ENCODE measurements at places on chromosomes 2 and 18.

DNA sequence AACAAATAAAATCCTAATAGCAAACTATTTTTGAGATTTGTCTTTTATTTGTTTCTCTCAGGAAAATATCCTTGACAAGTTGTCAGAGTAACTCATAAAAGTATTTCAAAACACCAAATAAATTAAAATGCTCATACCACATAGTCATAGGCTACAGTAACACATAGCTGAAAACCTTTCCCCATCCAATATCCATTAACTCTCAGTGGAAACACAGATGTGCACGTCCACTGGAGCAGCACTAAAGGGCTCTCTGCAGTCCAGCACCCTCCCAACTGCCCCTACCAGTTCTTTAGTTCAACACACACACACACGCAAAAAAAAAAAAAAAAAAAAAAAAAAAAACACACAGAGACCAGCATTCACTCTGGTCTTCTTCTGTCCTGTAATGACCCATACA, 879 bp upstream of the XDH start:
- DNase-seq = no peak

- DNase-seq = no peak
Measured at GRCh38 chr2:106565599-106565998, 78.4 kb downstream of the CD8B2 start.

- DNase-seq = no peak
Measured at GRCh38 chr18:69326094-69326493, 74.6 kb upstream of the DOK6 start.

DNA sequence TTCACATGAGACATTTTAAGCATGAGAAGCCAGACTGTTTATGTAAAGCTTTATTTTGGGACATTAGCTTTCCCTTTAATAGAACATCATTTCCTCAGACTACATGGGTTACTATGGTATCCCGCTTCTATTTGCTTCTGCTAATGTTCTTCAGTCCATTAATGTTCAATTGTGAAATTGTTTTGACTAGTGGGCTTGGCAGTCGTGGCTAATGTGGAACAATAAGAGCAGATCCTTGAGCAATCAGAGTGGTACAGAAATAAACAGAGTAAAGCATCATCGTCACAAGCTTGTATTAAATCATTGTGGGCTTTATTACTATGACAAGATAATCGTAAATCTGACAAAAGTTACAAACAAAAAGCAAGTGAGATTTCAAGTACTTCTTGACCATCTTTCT, 60.2 kb downstream of the PDE1A start:
- DNase-seq = no peak

DNA sequence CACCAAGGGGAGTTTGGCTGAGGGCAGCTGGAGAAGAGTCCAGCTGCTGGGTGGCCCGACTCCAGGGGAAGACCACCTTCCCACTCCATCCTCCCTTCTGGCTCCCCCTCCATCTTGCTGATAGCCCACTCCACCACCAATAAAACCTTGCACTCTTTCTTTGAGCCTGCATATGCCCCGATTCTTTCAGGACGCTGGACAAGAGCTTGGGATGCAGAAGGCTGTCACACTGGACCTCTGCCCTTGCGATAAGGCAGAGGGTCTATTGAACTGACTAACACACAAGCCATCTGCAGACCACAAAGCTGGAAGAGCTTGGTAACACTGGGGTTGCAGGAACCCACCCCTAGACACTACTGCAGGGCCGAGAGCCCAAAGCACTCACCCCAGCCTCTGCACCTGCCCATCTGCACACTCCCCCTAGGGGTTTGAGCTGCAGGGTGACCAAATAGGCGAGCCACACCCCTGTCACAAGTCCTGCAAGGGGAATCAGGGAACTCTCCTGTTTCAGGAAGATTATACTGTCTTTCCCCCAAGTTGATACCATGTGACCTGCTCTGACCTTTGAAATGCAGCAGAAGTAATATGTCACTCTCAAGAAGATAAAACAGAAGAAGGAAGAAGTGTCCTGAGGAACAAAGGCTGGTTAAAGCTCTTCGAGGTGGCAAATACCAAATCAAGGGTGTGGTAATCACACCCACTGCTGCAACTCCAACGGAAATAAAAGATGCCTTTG, 70.5 kb downstream of the SMAD4 start:
- DNase-seq = no peak

DNA sequence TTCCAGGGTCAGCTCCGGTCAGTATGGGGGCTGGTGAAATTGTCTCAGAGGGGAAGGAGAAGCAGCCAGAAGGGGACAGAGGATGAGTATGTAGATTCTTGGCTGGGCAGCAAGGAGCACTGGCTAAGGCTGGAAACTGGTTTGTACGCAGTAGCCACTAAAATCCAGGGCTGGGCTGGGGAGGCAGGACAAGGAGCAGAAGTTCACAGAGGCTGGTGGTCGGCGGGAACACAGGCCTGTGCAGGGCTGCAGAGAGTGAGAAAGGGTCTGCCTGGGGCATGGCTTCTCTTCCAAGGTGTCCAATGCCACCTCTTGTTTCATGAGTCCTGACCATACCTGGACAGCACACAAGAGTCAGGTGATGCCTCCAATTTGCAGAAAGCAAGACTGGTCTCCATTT, 94.4 kb upstream of the HDAC4 start:
- no peak for DNase-seq

DNA sequence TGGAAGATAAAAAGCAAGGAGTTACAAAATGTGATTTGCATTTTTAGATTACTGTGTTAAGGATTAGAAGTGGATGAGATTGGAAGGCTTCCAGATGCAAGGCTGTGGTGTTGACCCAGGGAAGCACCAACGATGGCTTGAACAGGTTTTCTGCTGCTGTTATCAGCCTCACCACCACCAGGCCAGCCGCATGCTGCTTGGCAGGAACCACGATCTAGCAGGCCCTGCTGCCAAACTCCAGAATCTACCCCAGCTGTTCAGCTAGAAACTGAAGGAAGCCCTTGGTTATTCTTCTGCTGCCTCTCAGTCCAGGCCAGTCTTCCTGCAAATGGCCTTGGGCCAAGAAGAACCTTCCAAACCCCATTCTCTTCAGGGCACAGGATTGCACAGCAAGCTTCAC, 133.9 kb downstream of the MTCL1 start:
- DNase-seq = no peak

GRCh38 chr2:25131567-25132298, 36.6 kb downstream of the POMC start:
- peak; percentile 80 for DNase-seq

GRCh38 chr2:126399001-126399400, 257.0 kb upstream of the GYPC start:
- no peak for DNase-seq

GRCh38 chr2:19800796-19801195, 101.0 kb downstream of the TTC32 start:
- DNase-seq = no peak

DNA sequence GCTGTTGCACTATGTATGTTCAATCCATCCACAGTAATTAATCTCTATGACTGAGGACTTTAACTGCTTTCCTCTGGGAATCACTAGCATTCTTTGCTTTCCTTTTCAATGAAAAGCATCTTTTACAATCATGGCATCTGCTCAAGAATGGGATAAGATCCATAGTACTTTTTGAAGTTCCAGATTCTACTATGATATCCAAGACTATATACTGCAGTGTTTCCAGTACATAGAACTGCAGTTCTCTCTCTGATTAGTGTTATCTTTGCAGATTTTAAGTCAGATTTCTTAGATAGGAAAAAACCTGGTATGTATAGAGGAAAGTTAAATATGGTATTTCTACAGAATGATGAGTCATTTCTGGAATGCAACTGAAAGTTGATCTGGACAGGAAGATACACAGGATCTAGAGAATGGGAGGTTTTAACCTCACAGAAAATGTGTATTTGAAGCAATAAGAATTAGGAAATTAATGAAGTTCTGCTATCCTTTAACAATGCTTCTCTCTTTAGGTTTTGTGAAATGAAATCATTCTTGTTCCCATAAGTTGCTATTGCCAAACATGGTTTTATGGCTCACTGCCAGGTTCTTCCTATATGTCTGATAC, 670.7 kb downstream of the ERBB4 start:
- DNase-seq = no peak

DNA sequence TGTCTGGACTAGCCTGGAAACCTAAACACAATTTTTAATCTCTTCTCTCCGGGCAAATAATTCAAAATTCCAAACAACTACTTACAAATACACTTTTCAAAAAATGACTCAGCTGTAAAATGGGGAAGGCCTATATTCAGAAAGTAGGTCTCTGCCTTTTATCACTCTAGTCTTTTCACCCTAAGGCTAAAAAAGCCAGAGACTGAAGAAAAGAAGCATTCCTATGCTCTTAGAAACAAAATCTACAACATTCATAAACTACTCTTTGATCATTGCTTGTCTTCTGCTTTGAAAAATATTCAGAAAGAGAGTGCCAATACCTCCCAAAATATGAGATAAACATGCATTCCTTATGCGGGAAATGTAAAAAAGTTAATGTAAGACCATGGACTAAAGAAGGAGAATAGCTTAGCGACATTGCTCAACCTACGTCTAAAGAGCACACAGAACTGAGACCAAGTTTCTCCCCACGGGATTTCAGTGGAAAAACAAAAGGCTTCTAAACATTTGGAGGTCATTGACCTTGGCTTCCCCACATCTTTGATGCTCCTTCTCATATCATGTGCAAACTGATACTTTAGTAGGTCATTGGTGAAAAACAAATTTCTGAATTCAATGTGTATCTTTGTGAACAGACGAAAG, 74.4 kb upstream of the EPB41L3 start:
- DNase-seq = no peak

- no peak for DNase-seq
Measured at GRCh38 chr2:28835781-28836180, 25.1 kb downstream of the SPDYA start.

- DNase-seq = no peak
Measured at GRCh38 chr2:121398853-121399252, 113.9 kb upstream of the TFCP2L1 start.

DNA sequence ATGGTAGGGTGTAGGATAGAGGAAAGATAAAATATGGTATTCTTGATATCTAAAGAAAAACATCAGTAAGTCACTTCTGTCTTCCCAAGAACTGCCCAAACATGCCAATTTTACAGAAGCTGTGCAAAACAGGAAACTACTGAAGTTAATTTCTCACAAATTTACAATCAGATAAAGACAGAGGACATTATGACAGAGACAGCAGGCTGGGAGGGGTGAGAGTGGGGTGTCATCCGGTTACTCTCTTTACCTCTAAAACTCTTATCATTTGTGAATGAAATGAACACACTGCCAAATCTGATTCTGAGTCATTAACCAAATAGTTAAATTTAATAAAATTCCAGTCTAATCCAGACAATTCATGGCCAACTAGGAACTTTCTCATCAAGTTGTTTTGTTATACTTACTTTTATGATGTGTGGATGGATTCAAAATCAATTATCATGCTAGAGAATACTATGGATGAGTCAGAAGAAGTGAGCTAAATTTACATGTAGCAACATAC, 323.2 kb upstream of the MEX3C start:
- no peak for DNase-seq

GRCh38 chr2:230868161-230868946, 3.6 kb downstream of the ITM2C start:
- DNase-seq = no peak

- no peak for DNase-seq
Measured at GRCh38 chr2:40219141-40219540, 232.7 kb downstream of the SLC8A1 start.

DNA sequence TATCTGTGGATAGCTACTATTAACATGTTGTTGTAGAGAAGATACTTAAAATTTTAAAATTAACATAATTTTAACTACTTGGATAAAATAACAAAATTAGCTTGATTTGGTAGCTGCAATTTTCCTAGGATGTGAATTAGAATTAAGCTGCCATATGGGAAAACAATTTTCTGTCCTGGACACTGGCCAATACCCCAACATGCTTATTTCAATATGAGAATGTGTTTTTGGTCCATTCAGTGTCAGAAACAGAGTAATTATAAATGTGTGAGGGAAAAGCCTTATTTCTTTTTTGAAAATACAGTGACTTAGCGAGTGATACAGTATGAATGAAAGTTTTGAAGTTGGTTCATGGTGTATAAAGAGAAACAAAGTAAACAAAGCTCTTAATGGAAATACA, 948.3 kb upstream of the GYPC start:
- DNase-seq = no peak

GRCh38 chr2:30872797-30873196, 65.6 kb upstream of the CAPN13 start:
- no peak for DNase-seq

- no peak for DNase-seq
Measured at GRCh38 chr2:195498176-195498575, 158.8 kb upstream of the SLC39A10 start.

DNA sequence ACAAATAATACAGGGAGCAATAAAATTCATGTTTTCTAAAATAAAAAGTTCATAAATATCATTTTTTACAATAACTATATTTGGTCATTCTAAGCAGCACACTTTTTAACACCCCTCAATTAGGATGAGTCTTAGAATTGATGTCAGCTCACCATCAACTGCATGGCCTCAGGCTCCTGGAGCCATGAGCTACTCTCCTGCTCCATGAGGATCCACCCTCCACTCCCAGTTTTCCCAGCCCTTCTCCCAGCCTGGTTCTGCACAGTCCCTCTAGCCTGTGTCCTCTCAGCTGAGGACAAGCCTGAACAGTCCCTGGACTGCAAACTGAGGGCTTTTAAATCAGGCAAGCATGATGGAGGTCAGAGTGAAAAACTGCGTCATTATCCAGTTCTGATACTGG, 89.1 kb downstream of the SMC6 start:
- DNase-seq = no peak

- no peak for DNase-seq
Measured at GRCh38 chr2:46537046-46537445, 57.7 kb downstream of the TMEM247 start.

- peak; percentile 84 for DNase-seq
Measured at GRCh38 chr2:109545828-109546713, 67.7 kb downstream of the SEPTIN10 start.

DNA sequence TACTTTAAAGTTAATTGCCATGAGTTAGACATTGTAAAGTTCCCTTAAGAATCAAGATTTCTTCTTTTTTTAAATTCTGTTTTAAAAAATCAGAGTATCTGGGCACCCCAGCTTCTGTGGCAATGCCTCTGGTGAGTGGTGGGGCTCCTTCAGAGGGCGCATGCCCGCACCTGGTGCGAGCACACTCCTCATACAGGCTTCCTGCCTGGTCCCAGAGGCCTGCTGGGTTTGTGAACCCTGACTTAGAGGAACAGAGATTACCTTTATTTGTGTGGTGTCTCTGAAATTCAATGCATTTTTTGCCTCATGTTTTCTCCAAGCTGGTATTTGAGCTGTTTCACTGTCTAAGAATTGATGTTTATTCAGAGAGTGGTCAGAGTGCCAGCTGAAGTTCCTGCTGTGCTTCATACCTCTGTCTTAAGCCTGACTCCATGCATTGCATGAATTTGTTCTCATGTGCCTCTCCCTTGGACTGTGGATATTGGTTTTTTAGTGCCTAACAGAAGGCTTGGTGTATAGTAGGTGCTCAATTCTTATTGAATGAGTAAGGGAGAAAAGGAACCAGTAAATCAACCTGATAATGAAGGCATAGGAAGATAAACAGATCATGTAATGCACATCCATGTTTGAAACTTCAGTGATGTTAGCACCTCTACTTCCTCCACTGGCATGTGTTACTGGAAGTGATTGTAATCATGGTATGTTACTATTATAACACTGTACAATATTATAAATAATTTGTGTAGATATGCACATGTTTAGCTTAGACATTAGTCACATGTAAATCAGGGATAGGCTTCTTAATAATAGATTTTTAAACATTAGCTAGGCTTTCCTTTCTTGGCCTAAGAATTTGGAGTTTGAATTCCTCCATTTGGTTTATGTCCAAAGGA, 29.0 kb downstream of the PHLPP1 start:
- DNase-seq = no peak

- peak; percentile 79 for DNase-seq
Measured at GRCh38 chr2:46487667-46488335, 8.4 kb downstream of the TMEM247 start.

- no peak for DNase-seq
Measured at GRCh38 chr18:50119296-50119695, 75.7 kb downstream of the MYO5B start.

Data from sciatic nerve (tissue), 2 donors.